Activated CD4-positive, alpha-beta memory T cell treated with anti-CD3 and anti-CD28 coated beads, Interleukin-2, amount 10 ng/mL, durations not matched to agents 7 days and 5 days (primary cell): ENCODE measurements at places on chromosomes 5 and 9.
A peak's percentile ranks its signal among the peaks of the same experiment; 100 is the strongest.

- no peak for DNase-seq
- no peaks in the 10 kb centered on the region for H3K4me1 ChIP-seq
- no peaks in the 10 kb centered on the region for H3K27me3 ChIP-seq
- H3K36me3 ChIP-seq, result no peaks in the 10 kb centered on the region
- no peak overlapping the region for H3K27ac ChIP-seq
Measured at GRCh38 chr9:126000256-126000655, 253.1 kb downstream of the PBX3 start.

DNA sequence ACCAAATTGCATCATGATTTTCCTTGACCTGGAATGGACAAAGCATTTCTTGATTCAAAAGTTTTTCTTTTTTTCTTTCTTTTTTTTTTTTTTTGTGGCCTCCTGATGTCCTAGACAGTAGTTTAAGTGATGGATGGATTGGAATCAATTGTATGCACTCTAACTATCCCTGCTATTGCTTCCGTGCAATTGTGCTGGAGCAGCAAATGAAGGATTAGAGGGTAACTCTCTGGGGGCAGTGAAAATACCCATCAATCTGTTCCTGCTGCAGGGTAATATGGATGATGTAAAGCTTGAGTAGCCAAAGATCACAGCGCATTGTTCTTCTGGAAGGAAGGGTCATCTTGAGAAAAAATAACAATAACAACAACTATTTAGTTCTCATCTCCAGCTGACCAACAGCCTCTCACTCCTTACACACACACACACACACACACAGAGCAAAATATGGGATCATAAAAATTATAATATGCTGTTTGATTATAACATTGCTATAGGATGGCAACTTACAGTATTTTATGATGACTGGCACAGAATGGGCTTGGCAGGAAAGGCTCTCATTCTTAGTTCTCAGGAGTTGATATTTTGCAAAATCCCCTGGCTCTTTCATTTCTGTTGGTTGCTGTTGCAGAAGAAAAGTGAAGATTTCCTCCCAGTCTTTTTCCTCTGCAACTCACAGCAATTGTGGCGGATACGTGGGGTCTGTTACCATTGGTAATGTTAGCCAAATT, 160.9 kb upstream of the DMAC1 start:
- DNase-seq, result no peak
- no peaks in the 10 kb centered on the region for H3K4me1 ChIP-seq
- H3K4me3 ChIP-seq, result no peak overlapping the region
- H3K27me3 ChIP-seq, result no peaks in the 10 kb centered on the region
- H3K27ac ChIP-seq, result no peak overlapping the region
- no peaks in the 10 kb centered on the region for H3K36me3 ChIP-seq

DNA sequence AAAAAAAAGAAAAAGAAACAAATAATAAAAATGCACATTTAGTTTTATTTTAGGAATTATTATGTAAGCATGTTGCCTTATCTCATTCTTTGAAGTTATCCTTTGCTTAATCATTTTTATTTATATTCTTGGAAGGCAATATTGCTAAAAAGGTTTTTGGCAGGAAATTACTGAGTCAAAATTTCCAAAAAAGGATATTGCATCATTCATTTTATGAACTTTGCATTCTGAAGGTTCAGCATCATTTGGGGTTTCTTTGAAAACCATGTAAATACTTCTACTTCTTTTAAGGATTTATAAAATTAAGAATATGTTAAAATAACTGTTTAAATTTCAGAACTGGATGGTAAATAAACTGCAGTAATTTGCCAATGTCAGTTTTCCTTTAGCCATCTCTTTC, 94.2 kb upstream of the CTNND2 start:
- no peak overlapping the region for H3K4me3 ChIP-seq
- H3K36me3 ChIP-seq, result no peaks in the 10 kb centered on the region
- no peaks in the 10 kb centered on the region for H3K27me3 ChIP-seq
- DNase-seq, result no peak
- H3K4me1 ChIP-seq, result no peaks in the 10 kb centered on the region

GRCh38 chr9:107710546-107710945, 221.0 kb upstream of the KLF4 start:
- H3K4me3 ChIP-seq, result no peak overlapping the region
- H3K4me1 ChIP-seq, result no peaks in the 10 kb centered on the region
- no peaks in the 10 kb centered on the region for H3K27me3 ChIP-seq
- no peak for DNase-seq
- no peaks in the 10 kb centered on the region for H3K36me3 ChIP-seq

GRCh38 chr5:150484964-150485692, 22.8 kb upstream of the NDST1 start:
- peak overlapping the region; percentile 52 for H3K4me3 ChIP-seq
- H3K36me3 ChIP-seq, result no peaks in the 10 kb centered on the region
- H3K27ac ChIP-seq, result no peak overlapping the region
- peaks cover 8% of the 10 kb centered on the region for H3K4me1 ChIP-seq

- no peaks in the 10 kb centered on the region for H3K27me3 ChIP-seq
- no peaks in the 10 kb centered on the region for H3K36me3 ChIP-seq
- no peak for DNase-seq
- no peak overlapping the region for H3K4me3 ChIP-seq
- no peaks in the 10 kb centered on the region for H3K4me1 ChIP-seq
Measured at GRCh38 chr9:28668158-28668557, 1094.9 kb upstream of the C9orf72 start.
